ENCODE measurements at places on chromosomes 1 and 21.

GRCh38 chr1:39695016-39695415, 3.8 kb upstream of the HPCAL4 start:
- no peak for DNase-seq

DNA sequence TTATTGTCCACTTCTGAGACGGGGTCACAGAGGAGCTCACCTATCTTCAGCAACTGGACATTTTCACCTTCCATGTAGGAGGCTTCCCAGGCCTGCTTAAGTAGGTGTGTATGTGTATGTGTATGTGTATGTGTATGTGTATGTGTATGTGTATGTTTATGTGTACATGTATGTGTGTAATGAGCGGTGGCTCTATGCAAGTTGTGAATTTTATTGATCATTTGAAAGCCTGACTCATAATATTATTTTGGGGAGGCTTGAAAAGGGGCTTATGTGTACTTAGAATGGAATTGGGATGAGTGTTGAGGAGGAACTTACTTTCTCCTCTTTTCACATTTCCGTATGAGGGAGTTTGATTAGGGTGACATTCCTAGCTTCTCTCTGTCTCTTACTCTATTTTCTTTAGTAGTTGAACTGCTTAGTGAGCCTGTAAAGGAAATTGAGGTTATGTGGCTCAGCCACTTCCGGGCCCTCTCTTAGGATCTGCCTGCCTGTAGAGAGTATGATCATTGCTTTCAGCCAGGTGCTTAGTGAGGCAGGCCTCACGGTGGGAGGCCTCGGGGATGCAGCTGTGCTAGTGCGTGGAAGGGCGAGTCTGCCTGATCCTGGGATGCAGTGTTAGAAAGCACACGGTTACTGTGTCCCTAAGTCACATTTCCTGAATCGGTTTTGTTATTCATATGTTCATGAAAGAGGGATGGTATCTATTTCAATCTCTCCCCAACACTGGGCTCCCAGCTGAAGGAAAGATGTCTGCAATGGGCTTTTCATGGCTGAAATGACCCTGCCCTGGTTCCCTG, 61.0 kb downstream of the IER5 start:
- DNase-seq: peak; percentile 17

- DNase-seq: no peak
Measured at GRCh38 chr1:166980818-166981217, 5.5 kb upstream of the ILDR2 start.

- DNase-seq: no peak
Measured at GRCh38 chr21:43741423-43742096, 22.6 kb downstream of the PDXK start.

GRCh38 chr1:92583821-92584760, 97.4 kb upstream of the GFI1 start:
- DNase-seq: no peak

DNA sequence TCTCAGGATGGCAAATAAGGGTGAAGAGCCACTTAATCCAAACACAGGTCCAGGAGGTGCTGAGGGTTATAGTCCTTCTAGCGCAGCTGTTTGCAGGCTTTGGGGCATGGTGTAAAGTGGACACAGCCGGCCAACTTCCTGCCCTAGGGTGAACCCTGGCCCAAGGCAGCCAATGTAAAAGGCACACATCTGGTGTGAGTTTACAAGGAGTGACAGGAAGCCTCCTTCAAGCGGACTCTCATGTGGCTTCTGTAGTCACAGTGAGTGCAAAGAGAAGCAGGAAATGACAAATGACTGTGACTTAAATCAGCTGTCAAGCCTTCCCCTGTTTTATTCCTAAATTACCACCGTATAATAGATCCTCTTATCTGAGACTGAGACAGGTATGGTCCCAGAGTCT, 213.0 kb downstream of the CRB1 start:
- no peak for DNase-seq

DNA sequence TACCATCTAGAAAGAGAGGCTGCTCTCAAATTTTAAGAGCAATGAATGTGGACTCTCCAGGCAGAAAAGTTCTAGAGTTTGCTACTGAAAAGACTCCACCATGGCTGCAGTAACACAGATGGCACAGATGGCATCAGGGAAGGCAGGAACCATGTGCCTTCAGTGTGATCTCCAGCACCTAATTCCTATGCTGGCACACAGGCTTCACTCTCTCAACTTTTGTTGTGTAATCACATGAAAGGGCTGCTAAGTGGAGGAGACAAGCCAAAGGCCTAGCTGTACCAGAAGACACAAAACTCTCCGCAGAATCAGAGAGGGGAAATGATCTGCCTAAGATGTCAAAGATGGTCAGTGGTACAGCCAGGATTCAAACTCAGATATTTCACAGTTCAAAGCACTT, 31.1 kb downstream of the ERI3 start:
- no peak for DNase-seq

GRCh38 chr21:14952916-14953315, 111.9 kb downstream of the NRIP1 start:
- DNase-seq: no peak

DNA sequence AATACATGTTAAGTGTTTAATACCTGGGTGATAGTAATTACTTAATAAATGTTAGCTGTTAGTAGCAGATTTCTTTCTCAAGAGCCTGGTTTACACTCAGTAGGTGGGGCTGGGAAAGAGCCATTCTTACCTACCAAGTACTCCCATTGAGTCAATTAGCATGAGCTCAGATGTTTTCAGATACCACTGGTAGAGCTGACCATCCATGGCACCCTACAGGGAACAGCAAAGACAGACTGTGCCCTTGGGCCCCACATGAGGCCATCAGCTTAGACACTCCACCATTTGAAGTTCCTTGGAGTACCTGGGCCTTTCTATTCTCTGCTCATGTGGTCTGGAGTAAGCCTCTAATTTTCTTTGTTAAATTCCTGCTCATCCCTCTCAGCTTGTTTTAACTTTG, 179.3 kb downstream of the CACNA1E start:
- DNase-seq: no peak

- DNase-seq: no peak
Measured at GRCh38 chr1:69929308-69930057, 275.9 kb downstream of the LRRC40 start.

- no peak for DNase-seq
Measured at GRCh38 chr1:245716561-245716960, 561.8 kb downstream of the KIF26B start.

DNA sequence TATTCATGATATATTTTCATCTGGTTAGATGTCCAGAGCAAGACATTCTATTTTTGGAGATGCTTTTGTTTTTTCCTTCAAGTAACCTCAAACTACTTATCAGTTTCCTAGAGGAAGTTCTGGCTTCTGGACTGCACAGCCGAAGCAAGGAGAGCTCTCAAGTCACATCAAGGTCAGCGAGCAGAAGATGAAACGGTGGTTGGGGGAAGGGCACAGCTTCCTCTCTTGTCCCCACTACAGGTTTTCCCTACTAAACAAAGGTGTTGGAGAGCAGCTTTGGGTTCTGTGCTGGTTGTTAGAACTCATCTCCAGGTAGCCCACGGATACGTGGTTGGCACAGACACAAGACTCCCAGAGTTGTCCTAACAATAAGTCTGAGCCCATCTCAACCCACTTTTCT, 5.1 kb upstream of the PLEKHO1 start:
- DNase-seq: no peak

GRCh38 chr1:214292322-214292721, 11.4 kb downstream of the SMYD2 start:
- no peak for DNase-seq

- no peak for DNase-seq
Measured at GRCh38 chr1:21674957-21675356, 5.8 kb upstream of the RAP1GAP start.

GRCh38 chr1:74690909-74691308, 17.3 kb upstream of the ERICH3 start:
- peak; percentile 3 for DNase-seq

GRCh38 chr1:209756615-209757445, 977 bp downstream of the TRAF3IP3 start:
- DNase-seq: no peak

DNA sequence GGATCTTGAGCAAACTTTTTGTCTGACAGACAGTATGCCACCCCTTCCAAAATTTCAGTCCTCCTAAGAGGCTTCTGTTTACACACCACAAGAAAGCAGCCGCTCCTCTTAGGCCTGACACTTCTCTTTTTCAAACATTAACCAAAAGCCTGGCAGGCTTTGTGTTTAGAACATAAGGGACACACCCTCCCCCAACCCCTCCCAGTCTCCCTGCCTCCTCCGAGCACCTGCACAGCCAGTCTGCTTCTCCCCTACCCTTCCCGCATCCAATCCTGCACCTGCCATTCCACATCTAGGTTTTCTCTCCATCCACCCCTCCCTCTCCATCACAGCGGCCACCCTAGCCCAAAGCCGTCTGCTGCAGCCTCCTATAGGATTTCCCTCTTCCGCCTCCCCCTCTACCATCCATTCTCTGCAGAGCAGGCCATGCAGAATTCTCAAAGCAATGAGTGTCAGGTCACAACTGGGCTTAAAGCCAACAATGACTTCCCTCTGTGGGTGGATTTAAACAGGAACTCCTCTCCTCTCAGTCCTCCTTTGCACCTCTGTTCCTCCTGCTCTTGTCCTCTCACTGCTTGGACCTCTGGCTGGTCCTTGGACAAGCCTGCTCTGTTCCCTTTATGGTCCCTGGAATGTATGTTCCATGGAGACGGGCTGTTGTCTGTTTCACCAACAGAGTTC, 478.2 kb downstream of the NPHP4 start:
- peak; percentile 98 for DNase-seq

- DNase-seq: no peak
Measured at GRCh38 chr1:26779098-26779668, 8.6 kb upstream of the PIGV start.

- no peak for DNase-seq
Measured at GRCh38 chr1:44035726-44036408, 4.6 kb upstream of the SLC6A9 start.

- DNase-seq: no peak
Measured at GRCh38 chr1:99292886-99293285, 28.6 kb downstream of the PLPPR4 start.

GRCh38 chr21:25331286-25331685, 276.0 kb downstream of the MRPL39 start:
- no peak for DNase-seq

GRCh38 chr1:207891148-207891547, 19.8 kb downstream of the CD34 start:
- DNase-seq: no peak

- no peak for DNase-seq
Measured at GRCh38 chr1:198265073-198265661, 108.4 kb downstream of the NEK7 start.
